Fibroblast of gingiva (primary cell): ENCODE measurements at places on chromosomes 12 and 14.

GRCh38 chr12:105852951-105853350, 285.8 kb downstream of the NUAK1 start:
- no peak for DNase-seq

DNA sequence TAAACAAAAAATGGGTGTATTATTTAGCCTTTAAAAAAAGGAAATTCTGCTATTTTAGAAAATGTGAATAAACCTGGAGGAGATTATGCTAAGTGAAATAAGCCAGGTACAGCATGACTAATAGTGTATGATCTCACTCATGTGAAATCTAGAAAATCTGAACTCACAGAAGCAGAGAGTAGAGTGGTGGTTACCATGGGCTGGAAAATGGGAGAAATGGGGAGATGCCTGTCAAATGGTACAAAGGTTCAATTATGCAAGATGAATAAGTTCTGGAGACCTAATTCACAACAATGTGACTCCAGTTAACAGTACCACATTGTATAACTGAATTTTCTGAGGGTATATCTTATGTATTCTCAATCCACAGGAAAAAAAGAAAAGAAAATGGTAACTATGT, 17.4 kb upstream of the LEMD3 start:
- DNase-seq: no peak

- no peak for DNase-seq
Measured at GRCh38 chr14:58740379-58740935, 102.7 kb downstream of the DACT1 start.

DNA sequence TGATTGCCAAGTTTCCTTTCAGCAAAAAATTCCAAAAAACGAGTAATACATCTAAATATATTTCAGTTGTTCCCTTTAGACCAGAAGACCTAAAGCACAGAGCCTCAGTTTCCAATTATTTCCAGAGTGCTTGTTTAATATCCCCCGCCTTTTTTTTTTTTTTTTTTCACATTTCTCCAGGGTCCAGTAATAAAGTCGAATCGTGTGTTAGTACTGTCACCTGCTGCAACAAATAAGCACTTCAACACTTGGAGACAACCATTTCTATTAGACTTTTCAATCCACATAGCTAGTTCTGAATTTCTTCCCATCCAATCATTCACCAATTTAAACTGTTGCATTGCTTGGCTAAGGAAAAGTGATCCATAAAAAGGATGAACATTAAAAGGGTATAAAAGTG, 13.6 kb downstream of the PDE6H start:
- no peak for DNase-seq

- DNase-seq: no peak
Measured at GRCh38 chr12:117603316-117604113, 242.1 kb upstream of the NOS1 start.

DNA sequence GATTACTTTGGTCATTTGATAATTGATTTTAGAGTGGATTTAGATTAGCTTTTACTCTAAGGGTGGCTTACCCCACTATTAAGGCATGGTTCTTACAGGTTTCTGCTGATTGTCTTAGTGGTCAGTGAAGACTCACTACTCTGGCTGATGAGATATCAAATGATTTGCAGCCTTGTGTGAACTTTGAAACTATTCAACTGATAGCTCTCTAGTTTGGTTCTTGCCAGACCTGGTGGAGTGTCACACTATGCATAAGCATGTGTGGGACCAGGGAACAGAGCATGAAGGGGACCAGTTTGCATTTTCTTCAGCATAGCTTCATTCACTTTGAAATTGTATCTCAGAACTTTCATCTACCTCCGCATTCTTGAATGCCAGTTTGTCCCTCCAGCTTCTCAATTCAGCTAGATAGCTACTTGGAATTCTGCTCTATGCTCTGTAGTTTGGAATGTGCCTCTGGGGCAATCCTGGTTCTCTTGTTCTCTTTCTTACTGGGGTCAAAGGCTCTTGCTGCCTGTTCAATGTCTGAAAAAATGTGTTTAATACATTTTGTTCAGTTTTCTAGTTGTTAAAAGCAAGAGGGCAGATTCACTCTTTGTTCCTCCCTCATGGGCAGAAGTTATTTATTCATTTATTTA, 12.7 kb downstream of the SCYL2 start:
- no peak for DNase-seq

GRCh38 chr12:89059056-89059455, 293.2 kb downstream of the DUSP6 start:
- no peak for DNase-seq

GRCh38 chr12:98738539-98738938, 93.4 kb downstream of the APAF1 start:
- no peak for DNase-seq

- DNase-seq: no peak
Measured at GRCh38 chr12:88444481-88444880, 135.8 kb downstream of the KITLG start.

- no peak for DNase-seq
Measured at GRCh38 chr14:84234281-84234680, 1295.7 kb upstream of the FLRT2 start.

- DNase-seq: no peak
Measured at GRCh38 chr12:97977870-97978405, 515.3 kb downstream of the RMST start.

GRCh38 chr12:71303199-71303598, 136.4 kb upstream of the LGR5 start:
- DNase-seq: peak; percentile 73

- peak; percentile 79 for DNase-seq
Measured at GRCh38 chr12:53495903-53496751, 3.1 kb downstream of the MAP3K12 start.

DNA sequence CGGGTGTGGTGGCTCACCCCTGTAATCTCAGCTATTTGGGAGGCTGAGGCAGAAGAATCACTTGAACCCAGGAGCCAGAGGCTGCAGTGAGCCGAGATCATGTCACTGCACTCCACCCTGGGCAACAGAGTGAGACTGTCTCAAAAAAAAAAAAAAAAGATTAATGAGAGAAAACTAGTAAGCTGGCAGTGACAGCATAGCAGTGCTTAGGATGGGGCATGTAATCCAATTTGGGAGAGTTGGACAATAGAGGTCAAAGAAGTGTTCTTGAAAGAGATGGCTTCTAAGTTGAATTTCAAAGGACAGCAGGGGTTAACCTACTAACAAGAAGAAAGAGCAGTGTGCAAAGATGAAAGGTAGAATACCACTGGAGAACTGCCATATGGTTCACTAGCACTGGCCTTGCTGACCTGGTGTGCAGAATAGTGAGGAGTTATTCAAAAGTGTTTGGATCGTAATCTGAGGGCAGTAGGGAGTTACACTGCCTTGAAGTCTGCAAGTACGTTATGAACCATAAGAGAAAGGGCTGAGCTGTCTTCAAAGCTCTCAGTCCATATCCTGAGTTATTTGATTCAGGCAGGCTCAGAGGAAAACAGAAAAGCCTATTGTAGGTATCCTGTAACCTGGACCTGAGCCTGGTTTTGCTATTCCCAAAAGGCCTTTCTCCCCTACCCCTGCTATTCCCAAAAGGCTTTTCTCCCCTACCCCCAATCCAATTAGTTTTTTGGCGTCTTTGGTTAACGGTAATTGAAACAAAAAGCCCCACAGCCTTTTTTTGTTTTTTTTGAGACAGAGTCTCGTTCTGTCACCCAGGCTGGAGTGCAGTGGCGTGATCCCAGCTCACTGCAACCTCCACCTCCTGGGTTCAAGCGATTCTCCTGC, 3.4 kb downstream of the XPOT start:
- DNase-seq: no peak

DNA sequence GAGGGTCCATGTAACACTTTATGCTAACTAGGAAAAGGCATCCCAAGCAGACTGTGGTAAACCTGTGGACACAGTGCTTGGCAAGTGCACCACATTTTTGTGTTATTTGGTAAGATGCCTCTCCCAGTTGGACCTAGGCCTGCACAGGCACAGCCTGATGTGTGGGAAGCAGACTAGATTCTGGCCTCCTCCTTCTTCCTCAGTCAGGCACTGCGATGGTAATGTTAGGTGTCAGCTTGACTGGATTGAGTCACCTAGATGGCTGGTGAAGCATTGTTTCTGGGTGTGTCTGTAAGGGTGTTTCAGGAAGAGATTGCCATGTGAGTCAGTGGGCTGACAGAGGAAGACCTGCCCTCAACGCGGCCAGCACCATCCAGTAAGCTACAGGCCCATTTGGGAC, 25.3 kb upstream of the RHOJ start:
- DNase-seq: no peak

- peak; percentile 6 for DNase-seq
Measured at GRCh38 chr12:15350643-15351042, 28.3 kb downstream of the PTPRO start.

DNA sequence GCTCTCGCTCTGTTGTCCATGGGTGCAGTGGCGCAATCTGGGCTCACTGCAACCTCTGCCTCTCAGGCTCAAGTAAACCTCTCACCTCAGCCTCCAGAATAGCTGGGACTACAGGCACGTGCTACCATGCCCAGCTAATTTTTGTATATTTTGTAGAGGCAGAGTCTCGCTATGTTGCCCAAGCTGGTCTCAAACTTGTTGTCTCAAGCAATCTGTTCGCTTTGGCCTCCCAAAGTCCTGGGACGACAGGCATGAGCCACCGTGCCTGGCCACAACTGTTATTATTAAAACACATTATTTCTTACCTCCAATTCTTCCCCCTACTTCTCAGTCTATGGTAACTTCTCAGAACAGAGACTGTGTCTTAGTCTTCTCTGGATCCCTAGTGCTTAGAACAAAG, 143.3 kb downstream of the DICER1 start:
- no peak for DNase-seq

GRCh38 chr12:41950455-41950854, 194.2 kb downstream of the GXYLT1 start:
- DNase-seq: no peak

DNA sequence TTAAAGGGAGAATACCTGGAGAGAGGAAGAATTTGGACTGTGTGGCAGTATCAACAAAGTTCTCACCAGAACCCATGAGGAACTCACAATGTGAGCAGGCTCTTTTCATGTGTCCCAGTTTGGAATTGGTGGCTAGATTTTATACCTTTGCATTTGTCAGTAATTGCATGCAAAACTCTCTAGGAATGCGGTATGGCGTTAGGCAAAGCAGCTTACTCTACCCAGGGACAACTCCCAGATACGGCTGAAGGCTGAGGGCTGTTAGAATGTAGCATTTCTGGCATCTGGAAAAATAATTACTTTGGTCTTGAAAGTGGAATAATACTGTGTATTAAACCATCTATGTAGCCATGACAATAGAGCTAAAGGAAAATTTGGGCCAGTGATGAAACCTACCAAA, 635.5 kb downstream of the SLC16A7 start:
- no peak for DNase-seq

DNA sequence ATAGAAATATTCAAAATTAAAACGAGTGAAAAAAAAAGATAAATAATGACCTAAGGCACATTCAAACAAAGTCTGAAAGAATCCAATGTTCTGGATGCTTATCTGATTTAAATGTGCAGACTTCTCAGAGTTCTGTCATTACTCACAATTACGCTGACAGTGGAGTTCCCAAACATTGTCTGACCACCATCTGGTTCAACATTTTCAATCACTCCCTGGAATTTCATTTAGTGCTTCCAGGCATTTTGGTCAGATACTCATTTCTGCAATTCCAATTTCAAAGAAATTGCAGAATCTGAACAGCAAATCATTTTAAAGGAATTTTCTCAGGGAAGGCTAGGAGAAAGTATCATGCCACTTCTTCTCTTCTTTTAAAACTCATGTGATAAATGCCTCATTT, 398.2 kb upstream of the PDE3A start:
- DNase-seq: peak; percentile 68

DNA sequence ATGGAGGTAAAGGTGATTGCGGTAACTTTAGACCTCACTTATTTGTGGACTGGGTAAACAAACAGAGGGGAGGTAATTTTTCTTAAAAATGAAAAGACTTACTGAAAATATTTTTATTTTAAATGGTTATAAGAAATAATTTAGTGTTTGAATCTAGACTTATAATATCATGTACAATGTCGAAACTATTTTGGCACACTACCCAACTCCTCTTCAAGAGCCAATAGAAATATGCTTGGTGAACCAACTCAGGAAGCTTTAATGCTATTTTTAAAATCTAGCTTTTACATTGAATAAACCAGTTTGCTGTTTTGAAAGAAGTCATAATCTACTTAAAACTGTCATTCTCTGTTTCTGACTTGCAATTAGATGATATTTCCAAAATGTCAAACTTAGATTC, 175.8 kb upstream of the NPAS3 start:
- DNase-seq: peak; percentile 70

DNA sequence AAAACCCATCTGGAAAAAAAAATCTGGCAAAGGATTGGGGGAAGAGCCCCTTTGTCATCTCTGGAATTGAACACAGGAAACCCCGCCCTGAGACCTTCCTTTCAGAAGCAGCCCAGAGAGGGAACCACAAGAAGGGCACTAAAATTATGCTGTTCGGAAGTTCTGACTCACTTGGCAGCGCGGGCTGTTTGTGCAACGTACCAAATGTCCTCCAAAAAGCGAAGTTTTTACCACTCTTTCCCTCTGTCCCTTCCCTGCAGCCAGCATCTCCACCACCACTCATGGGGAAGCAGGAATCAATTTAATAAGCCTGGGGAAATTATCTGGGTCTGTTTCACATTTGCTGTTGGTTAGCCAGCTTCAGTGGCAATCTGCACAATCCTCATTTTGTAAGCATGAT, 3.2 kb upstream of the SYNE3 start:
- peak; percentile 95 for DNase-seq

- DNase-seq: no peak
Measured at GRCh38 chr14:55285048-55285652, 13.9 kb downstream of the FBXO34 start.

GRCh38 chr12:33476058-33476457, 36.4 kb upstream of the SYT10 start:
- no peak for DNase-seq

DNA sequence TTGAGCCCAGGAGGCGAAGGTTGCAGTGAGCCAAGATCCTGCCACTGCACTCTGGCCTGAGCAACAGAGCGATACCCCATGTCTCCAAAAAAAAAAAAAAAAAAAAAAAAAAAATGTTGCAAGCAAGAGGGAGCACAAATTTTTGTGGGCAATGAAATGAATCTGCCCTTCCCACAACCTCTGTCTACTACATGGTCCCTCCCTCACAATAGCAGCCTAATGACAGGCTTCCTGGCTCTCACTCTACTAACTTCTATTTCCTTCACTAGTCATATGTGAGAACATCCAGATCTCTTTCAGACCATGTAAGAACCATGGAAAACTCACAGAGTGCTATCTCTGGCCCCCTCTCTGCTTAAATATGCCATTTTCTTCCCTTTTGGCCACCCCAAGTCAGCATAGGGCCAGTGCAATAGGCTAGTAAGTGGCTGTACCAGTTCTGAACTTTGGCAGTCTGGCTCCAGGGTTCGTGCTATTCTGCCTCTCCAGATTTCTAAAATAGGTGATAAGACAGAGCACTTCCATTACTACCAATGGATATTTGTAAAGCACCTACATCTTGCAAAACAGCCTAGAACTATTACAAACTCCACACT, 7.1 kb downstream of the OSBPL8 start:
- peak; percentile 25 for DNase-seq
